Renal cortical epithelial cell (primary cell): ENCODE measurements at places on chromosomes 7 and 10. TPM values are rescaled to one million over a fixed set of nuclear protein-coding genes. Genes with fewer than 3 reads are reported as not detected.

ITGA8 gene
- under 0.01 and 0.05 TPM in 2 replicates for total RNA-seq

- DNase-seq = no peak
These were observed 4.4 kb downstream of the CD36 start for GRCh38 chr7:80642871-80643270.

GRCh38 chr7:18685971-18686370, 190.4 kb downstream of the HDAC9 start:
- DNase-seq = no peak

GRCh38 chr7:106866298-106867281, 1.5 kb downstream of the PIK3CG start:
- no peak for DNase-seq

- DNase-seq = no peak
These were observed 43.5 kb upstream of the PFKP start for GRCh38 chr10:3023892-3024291.

- DNase-seq = peak; percentile 22
These were observed 117.4 kb downstream of the INPP5A start for GRCh38 chr10:132654708-132655661.

DNA sequence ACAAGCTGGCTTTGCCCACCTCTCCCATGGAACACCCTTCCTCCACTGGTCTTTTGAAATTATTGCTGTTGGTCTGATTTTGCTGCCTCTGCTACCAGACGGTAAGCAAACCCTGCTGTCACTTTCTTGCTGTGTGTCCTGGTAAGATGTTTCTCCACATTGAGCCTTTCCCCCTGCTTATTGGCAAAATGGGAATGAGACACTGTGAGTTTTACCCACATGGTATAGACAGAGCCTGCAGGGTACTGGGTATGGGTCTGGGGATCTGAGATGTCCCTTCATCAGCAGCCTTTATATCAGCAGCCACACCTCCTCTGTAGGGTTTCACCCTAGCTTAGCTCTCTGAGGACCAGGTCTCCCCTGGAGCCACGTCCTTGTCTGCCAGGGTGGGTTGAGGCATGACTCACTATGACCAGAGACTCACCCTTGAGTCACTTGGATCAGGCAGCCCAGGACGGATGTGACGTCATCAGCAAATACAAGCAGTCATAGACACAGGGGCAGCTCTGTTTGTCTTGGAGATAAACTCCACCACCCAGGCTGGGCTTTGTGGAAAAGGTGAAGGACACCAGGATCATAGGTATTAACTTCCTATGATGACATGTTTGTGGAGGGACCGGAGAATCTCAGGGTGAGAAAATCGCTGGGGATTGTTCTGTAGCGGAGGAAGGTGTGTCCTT, 17.9 kb upstream of the BAIAP2L1 start:
- peak; percentile 92 for DNase-seq

GRCh38 chr7:8018961-8019360, 50.4 kb downstream of the GLCCI1 start:
- no peak for DNase-seq

DNA sequence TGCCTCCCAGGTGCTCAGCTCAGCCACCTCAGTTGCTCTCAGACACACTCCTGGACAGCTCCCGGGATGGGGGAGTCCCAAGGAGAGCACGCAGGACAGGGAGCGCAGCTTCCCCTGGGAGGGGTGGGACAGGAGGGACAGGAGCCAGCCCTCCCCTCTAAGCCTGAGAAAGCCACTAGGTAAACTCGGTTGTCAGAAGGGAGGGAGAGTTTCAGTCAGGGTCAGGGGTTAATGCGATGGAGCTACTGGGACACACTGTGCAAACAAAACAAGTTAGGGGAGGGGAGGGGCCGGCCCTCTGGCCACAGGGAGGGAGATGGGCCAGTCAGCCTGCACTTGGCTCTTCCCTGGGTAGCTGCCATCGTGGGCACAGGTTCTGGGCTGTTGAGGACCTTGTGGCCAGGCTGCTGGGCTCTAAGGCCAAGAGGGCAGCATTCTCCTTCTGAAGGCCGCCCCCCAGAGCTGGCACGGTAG, 31.1 kb downstream of the KAZALD1 start:
- DNase-seq = no peak
